ENCODE measurements at places on chromosomes 3 and 15.

DNA sequence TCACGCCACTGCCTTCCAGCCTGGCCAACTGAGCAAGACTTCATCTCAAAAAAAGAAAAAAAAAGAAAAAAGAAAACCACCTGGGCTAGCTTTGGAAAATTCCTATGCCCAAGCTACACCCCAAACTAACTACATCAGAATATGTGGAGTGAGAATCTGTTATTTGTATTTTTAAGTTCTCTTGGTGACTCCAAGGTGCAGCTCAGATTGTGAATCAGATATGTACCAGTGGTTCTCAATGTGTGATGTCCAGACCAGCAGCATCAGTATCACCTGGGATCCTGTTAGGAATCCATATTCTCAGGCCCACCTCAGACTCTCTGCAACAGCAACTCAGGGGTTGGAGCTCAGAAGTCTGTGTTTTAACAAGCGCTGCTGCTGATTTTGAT is 376.8 kb downstream of the EDEM1 start:
- DNase-seq = no peak

DNA sequence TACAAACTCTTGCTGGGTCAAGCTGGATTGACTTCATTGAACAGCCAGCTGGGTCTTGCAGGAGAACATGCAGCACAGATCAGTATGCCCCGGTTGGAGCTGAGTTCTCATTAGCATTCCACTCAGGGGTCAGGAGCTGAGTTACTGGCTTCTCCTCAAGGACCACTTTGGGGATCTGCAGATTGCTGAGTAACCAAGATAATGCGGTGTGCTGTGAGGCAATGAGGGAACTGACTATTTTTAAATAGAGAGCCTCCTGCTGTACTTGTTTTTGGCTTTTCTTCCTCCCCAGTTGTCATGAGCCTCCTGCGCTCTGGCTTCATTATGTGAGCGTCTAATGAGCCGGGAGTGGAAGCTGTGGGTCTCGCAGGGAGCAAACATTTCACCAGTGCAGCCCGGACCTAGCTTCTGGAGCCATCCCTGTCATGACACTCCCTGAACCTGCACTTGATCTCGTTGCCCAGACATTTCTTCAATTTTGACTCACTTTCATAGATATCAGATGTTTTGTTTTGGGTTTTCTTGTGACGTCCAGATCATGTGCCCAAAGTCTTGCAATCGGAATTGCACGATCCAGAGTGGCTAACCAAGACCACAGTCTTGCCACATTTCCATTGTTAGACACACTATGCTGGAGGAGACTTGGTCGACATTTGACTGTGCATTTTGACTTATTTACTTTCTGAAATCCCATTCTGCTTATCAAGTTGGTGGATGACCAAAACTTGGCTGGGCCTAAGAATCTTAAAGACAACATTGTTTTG is 327.2 kb downstream of the LRTM1 start:
- no peak for DNase-seq

- DNase-seq = no peak
Observed at GRCh38 chr3:117820658-117821299, 1111.2 kb downstream of the TUSC7 start.

GRCh38 chr15:60656481-60656880 is 177.5 kb upstream of the ICE2 start:
- no peak for DNase-seq

- DNase-seq = no peak
Observed at GRCh38 chr3:131232711-131233267, 148.8 kb upstream of the NUDT16 start.

GRCh38 chr3:66196633-66197032 is 24.2 kb upstream of the SLC25A26 start:
- DNase-seq = no peak

DNA sequence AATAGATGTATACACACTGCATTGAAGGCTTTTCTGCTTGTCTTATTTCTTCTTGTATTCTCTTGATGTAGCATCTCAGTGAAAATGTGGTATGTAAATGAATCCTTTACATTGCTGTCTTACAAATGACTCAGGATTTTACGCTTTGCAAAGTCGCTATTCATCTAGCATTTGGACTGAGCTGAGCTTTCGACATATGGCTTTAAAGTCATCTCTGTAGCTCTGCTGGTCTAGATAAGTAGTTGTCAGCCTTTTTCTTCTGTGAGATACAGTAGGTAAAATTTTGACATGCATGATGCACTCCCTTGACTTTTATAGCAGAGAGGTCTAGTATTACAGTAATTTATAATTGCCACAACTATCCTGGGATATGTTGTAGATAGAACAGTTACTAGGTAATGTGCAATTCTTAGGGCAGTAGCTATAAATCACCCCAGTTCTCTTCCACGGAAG is 16.8 kb downstream of the MEF2A start:
- DNase-seq = no peak

DNA sequence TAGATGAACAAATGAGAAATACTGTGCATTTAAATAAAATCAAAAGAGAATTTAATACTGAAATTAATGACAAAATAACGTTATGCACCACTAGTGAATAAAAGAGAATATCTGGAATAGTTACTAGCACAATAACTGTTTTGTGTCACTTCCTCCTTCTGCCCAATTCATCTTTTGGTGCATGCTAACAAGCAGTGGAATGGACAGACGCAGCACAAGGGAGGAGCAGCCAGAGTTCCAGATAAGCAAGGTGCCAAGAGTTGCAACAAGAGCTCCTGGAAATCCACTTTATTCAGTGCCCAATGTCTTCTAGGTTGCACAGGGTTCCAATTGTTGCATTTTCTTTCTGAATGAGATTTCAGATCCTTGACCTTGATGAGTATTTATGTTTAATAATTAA is 66.5 kb upstream of the PLXND1 start:
- DNase-seq = no peak

- DNase-seq = peak; percentile 77
Observed at GRCh38 chr15:72474912-72475628, 940 bp downstream of the ARIH1 start.

DNA sequence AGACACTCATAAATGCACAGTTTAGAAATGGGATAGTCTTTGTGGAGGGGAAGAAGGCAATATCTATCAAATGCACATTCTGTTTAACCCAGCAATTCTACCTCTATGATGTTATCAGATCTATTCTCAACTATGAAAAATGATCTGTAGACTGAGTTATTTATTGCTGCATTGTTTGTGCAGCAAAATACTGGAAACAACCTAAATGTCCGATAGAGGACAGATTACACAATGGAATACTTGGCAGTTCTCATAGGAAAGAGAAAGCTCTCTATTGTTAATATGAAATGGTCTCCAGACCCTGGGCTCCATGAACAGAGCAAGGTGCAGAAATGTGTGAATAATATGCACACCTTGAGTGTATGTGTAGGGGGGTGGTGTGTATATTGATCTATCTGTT is 49.0 kb upstream of the SELENOK start:
- no peak for DNase-seq

GRCh38 chr3:50050361-50050760 is 38.4 kb upstream of the RBM5 start:
- DNase-seq = no peak

- DNase-seq = no peak
Observed at GRCh38 chr15:73985101-73985873, 6.8 kb downstream of the STOML1 start.

DNA sequence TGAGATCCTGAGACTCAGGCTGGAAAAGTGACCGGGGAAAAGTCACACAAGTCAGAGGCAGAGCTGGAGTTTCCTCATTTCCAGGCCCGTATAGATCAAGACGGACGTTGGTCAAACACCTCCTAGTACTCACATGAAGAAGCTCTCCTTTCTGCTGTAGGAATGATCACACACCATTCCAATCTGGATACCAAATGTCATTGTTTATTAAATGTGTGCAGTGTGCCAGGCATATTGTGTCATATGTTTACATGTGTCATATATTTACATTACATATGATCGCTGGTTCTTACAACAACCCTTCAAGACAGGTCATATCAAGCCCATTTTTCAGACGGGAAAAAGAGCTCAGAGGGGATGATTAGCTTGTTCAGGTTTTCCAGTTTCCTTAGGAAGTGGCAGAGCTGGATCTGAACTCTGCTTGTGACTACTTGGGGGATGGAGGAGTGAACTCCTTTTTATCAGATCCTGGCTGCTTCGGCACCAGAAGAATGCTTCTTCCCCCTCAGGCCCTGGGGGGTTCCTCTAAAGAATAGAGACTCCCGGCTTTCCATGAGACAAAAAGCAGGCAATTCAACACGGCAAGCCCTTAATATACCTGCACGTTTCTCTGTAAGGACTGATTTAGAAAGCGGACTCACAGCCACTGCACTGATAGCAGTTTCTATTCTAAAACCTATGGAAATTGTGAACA is 41.9 kb downstream of the FAM43A start:
- no peak for DNase-seq

DNA sequence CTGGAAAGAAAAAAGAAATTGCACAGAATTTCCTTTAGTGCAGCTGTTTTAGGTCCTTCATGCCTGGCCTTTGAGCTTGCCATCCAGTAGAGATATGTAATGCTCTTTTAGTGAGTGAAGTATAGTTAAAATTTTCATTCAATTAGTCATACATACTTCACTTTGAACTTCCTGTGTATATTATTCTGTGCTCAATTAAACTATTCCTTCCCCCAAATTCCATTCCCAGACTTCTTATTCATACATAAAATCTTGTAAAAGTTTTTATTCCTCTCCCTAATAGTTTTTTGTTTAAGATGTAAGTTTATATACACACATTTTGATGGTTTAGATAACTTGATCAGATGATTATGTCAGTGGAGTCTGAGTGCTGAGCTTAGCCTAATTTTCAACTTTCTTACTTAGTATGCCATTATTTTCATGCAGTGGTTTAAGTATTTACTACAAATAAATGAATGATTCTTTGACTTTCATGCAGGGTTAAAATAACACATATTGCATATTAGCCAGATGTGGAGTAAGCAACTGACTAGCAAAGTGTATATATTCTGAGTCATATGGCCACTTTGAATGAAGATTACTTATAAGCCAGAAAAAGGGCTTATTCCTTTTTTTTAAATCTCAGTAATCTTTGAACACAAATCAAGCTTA is 42.5 kb upstream of the ABHD10 start:
- DNase-seq = no peak

GRCh38 chr3:179432021-179432420 is 19.2 kb downstream of the GNB4 start:
- no peak for DNase-seq

DNA sequence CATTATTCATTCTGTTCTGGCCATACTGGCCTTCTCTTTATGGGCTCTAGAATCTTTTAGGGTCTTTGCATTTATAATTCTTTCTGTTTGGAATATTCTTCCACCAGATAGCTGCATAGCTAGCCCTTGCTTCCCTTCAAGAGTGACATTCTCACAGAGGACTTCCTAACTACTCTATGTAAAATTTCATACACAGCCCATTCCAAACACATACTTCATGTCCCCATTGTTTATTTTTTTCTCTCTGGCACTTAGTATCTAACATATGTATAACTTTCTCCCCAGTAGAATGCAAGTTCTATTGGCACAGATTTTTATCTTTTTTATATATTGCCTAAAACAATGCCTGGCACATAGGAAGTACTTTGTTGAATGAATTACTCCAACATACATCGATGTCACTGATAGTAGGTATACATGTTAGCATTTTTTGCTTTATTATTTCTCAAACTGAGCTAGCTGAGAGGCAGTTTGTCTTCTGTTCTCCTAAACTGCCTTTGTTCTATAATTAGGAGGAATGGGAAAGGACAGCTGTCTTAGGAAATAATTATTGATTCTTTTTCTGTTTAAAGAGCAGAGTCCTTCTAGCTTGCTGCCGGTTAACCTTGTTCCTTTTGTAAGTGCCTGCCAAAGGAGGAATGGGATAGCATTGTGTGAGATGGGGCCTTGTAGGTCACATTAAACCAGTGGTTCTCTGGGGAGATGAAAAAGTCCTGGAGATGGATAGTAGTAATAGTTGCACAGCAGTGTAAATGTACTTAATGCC is 7.9 kb downstream of the FAM162A start:
- no peak for DNase-seq

- DNase-seq = no peak
Observed at GRCh38 chr3:122835590-122835989, 40.7 kb downstream of the SLC49A4 start.

DNA sequence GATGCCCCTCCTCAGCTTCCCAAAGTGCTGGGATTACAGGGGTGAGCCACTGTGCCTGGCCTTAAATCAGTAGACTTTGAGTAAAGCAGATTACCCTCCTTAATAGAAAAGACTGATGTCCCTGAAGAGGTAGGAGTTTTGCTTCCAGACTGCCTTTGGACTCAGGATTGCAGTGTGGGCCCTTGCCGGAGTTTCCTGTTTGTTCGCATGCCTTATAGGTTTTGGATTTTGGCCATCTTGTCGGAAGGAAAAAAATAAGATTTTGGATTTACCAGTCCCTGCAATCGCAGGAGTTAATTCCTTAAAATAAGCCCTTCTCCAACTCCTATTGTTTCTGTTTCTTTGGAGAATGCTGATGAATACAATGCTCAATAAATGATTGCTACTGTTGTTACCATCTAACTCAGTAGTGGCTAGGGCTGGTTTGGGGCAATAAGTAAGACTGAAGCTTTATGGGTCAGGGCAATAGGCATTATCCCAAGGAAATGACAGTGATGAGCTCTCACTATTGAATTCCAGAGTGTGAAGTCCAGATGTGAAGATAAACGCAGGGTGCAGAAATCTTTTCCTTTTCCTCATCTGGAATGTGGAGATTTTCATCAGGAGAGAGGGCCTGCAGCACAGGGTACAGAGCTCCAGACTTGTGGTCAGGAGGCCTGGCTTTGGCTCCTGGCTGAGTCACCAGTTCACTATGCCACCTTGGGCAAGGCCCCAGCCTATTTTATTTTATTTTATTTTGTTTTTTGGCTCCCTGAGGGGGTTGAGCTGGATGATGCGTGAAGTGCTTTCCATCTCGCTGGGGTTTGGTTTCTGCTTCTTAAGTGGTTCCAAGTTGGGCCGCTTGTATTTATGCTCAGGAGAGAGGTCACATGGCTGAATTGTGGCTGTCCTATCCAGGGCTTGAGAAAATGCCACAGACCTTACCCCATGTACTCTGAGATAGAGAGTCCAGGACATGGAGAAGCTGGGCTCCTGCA is 25.3 kb downstream of the FOXL2 start:
- DNase-seq = no peak

DNA sequence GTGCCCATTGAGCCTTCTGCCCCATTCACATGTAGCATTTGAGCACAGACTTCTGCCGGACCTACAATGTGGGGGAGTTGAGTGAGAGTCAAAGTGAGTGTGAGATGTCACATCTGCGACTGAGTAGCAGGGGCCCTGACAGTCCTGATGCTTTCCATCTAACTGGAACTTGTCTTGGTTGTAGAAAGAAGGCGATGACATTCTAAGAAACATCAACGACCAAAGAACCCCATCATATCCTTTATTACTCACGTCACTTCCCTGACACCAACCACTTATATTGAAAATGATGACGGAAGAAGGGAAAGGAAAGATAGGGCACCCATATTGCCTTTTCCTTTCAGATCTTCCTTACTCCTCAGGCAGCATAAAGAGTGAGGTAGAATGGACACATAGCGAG is 30.5 kb downstream of the SMAD3 start:
- DNase-seq = no peak

DNA sequence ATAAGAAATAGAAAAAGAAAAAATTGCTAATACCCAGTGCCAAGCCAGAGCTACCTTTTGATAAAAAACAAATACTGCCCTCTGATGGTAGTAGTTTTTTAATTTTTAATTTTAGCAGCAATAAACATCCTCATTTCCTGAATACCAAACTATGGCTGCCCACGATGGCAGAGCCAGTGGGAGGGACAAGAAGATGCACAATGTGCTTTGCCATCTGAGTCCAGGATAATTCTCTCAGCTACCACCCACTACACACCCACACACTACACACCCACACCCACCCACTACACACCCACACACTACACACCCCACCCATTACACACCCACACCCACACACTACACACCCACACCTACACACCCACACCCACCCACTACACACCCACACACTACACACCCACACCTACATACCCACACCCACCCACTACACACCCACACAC is 17.8 kb downstream of the CEP19 start:
- no peak for DNase-seq
